ENCODE measurements at places on chromosomes 3 and 15. TPM values are rescaled to one million over a fixed set of nuclear protein-coding genes. Genes with fewer than 3 reads are reported as not detected.

The GP5 gene
- 0.36 TPM for total RNA-seq

The PLAAT1 gene
- total RNA-seq = under 0.01 TPM

The ASTE1 gene
- 12.1 TPM for total RNA-seq

The PROK2 gene
- total RNA-seq = not detected

The CPA3 gene
- 2.1 TPM for total RNA-seq

The POLQ gene
- total RNA-seq = 1.5 TPM

The ZCWPW2 gene
- total RNA-seq = 0.88 TPM

The CNTN6 gene
- not detected for total RNA-seq

The RGMA gene
- total RNA-seq = 2.5 TPM

The SLC38A3 gene
- 0.29 TPM for total RNA-seq

The NLGN1 gene
- 7.7 TPM for total RNA-seq

The SCN11A gene
- under 0.01 TPM for total RNA-seq

The TLNRD1 gene
- 7.1 TPM for total RNA-seq

The TTLL13 gene
- under 0.01 TPM for total RNA-seq

The FOXL2 gene
- total RNA-seq = under 0.01 TPM

The TMEM207 gene
- not detected for total RNA-seq

The GXYLT2 gene
- total RNA-seq = 75.1 TPM

The ARF4 gene
- total RNA-seq = 277 TPM

The ANKRD63 gene
- not detected for total RNA-seq

The CELF6 gene
- 0.36 TPM for total RNA-seq

The KBTBD8 gene
- 3.8 TPM for total RNA-seq

The PP2D1 gene
- total RNA-seq = not detected

The LRRN1 gene
- total RNA-seq = 3.5 TPM
